ENCODE measurements at places on chromosomes 5 and 9.

DNA sequence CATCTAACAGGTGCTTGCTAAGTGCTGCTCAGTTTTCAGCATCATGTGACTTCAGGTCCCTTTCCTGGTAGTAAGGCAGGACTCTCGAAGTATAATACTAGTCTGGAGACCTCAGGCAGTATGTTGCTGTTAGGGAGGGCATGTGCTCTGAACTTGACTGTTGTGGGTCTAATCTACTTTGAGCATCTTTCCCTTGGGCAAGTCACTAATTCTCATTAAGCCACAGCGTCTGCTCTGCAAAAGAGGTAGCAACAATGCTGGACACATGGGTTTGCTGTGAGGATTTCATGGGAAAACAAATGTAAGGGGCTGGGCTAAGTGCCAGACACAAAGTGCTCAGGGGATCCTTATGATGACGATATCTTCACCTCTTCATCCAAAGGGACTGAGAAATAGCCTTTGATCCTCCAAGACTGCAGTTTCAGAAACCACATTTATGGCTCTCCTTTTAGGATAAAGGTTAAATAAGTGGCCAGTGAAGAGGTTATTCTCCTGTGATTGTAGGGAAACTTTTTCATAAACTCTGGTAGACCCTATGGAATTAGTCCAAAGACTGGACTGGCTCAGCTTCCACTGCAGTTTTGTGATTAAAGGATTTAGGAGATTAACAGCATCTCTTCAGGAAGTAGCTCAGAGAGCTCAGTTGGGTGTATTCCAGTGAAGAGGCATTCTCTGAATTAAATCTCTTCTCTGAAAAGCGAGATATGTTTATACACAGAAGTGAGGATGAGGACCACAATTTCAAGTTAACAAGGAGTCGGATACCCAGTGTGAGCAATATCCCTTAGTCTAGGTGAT lies 216.6 kb downstream of the SGCD start:
- DNase-seq = no peak

- DNase-seq = no peak
Measured at GRCh38 chr5:65830856-65831255, 95.5 kb upstream of the ERBIN start.

DNA sequence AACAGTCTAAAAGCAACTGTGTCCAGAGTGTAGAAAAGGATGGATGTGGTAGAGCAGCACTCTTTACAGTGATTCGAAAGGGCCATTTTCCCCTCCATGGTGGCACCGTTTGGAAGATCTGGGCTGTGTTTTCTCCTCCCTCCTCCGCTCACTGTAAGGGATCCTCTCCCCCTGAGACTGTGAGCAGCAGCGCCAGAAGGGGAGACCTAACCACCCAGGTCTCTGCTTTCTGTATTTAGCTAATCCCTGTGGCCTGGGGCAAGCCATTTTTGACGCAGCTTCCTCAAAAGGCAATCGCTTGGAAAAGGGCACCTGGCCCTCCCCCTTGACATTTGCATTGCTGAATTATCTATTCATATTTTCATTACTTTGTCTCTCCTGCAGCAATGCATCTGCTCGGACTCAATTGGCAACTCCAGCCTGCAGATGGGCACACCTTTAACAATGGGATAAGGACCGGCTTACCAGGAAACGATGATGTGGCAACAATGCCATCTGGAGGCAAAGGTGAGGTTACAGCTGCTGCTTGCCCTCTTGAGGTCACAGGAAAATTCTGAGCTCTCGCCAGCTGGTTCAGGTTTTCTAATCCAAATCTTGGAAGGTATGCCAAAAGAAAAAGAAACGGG lies 244.3 kb upstream of the WWC1 start:
- DNase-seq = no peak

- no peak for DNase-seq
Measured at GRCh38 chr5:83426855-83427254, 44.7 kb upstream of the VCAN start.

DNA sequence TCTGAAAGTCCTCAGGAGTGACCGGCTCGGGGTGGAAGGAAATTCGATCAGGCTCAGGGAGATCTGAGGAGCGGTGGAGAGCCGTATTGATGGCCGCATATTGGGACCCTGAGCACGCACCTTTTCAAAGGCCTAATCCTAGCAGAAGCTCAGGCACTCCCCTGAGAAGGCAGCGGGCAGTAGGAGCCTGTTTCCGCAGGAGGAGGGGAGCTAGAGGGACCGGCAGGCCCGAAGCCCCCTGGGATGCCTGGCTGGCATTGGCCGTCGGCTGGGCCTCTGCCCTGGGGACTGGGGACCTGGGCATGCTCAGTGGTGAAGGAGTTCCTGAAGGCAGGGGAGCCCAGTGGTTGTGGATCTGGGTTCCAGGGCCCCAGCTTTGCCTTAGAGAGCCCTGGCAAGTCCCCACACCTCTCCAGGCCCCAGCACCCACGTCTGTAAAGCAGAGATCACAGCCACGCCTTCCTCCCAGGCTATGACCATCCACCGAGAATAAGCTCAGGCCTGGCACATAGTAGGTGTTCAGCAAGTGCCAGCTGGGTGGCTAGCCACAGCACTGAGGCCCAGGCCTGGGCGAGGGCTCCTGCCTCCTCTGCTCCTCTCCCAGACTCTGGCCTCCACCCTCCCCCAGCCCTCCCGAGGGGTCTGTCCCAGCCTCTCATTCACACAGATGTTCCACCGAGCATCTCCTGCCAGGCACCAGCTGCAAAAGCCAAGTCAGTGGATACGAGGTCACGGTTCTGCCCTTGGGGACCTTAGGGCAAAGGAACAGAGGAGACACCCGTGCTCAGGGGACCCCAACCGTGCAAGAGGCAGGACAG lies 17.2 kb upstream of the QRFP start:
- no peak for DNase-seq

DNA sequence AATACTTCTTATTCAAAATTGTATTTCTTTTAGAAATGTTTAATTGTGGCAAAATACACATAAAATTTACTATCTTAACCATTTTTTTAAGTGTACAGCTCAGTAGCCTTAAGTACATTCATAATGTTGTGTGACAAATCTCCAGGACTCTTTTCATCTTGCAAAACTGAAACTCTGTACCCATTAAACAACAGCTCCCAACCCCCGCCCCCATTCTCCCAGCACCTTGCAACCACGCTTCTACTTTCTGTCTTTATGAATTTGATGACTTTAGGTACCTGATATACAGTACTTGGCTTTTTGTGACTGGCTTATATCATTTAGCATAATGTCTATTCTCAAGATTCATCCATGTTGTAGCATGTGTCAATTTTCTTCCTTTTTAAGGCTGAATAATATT lies 2.8 kb upstream of the IL5 start:
- no peak for DNase-seq

DNA sequence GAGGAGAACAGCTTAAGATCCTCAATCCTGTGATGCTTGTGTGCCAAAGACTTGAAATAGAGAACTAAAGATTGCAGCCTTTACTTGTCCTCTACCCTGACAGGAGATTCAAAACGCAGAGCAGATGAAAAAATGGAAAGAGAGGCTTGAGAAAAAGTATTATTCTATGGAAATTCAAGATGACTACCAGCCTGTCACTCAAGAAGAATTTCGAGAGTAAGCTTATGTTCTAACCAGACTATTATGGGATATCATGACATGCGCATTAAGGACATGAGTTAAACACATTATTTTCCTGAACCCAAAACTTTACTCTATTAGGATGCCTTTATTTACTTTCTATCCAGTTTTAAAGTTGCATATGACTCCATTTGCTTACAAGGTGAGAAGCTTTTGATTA lies 46.4 kb downstream of the PKD2L2 start:
- no peak for DNase-seq

- DNase-seq = peak; percentile 39
Measured at GRCh38 chr9:93154293-93154903, 20.3 kb upstream of the NINJ1 start.
